ENCODE measurements at places on chromosomes 13 and 19. TPM values are rescaled to one million over a fixed set of nuclear protein-coding genes. Genes with fewer than 3 reads are reported as not detected.

The GPR180 gene
- total RNA-seq: under 0.01 TPM

The VSIG10L gene
- 0.37 TPM for total RNA-seq

The KRTDAP gene
- total RNA-seq: not detected

The BSPH1 gene
- not detected for total RNA-seq

The NKPD1 gene
- not detected for total RNA-seq

The IZUMO2 gene
- total RNA-seq: not detected

The CYP2A6 gene
- not detected for total RNA-seq

- peak overlapping the region; percentile 34 for H3K4me3 ChIP-seq
- peak overlapping the region; percentile 56 for H3K27ac ChIP-seq
- no peaks in the 10 kb centered on the region for H3K36me3 ChIP-seq
- peak; percentile 53 for DNase-seq
- peaks cover 37% of the 10 kb centered on the region for H3K4me1 ChIP-seq
Measured at GRCh38 chr19:16825312-16826052, 3.7 kb upstream of the SIN3B start.

DNA sequence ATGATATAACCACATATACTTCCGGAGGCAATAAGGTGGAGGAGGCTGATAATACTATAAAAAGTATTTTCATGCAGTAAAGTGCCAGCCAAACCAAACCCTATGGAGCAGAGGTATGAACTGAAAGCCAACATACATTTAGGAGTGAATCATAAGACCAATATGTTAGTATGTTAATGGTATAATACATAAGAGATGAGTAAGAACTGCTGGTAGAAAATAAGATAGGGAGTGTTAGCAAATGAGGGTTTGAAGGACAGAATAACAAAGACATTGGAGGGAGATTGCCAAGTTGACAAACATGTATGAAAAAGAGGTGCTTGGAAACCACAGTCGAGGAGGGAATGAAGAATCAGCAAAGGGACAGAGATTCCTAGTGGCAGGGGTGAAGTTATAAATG lies 10.8 kb downstream of the ENOX1 start:
- no peak for DNase-seq
- H3K27me3 ChIP-seq: no peaks in the 10 kb centered on the region
- H3K4me3 ChIP-seq: no peak overlapping the region
- H3K36me3 ChIP-seq: no peaks in the 10 kb centered on the region
- no peaks in the 10 kb centered on the region for H3K4me1 ChIP-seq
- H3K27ac ChIP-seq: no peak overlapping the region

- no peaks in the 10 kb centered on the region for H3K36me3 ChIP-seq
- H3K27me3 ChIP-seq: no peaks in the 10 kb centered on the region
- no peak overlapping the region for H3K4me3 ChIP-seq
- H3K27ac ChIP-seq: no peak overlapping the region
- DNase-seq: peak; percentile 13
Measured at GRCh38 chr13:111943229-111943795, 123.6 kb upstream of the SOX1 start.

DNA sequence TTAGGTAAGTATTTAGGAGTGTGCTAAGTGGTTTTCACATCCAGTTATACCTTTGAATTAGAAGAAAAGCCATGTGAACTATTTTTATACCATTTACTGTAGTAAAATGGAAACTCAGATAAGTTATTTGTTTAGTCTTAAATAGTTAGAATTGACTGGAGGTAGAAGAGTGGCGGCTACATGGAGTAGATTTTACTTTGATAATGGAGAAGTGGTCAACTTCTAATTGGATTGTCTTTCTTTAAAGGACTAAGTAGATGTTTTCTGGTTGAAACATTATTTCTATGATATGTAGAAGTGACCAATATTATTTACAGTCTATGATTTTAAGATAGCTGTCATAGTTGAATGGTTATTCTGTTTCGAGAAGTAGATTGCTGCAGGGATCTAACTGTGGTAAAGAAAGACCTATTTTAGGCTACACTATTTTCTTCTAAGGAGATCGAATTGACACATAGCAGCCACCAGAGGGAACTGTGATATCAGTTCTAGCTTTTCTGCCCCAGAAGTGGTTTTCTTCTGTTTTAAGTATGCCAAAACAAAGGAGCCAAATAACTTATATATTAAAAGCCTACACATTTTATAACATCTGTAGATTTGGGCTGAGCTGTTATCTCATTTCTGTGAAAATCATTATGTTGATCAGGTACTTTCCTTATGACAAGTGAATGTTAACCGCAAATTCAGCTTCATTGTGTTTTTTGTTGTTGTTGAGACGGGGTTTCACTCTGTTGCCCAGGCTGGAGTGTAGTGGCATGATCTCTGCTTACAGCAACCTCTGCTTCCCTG lies 26.1 kb downstream of the ZMYM2 start:
- H3K36me3 ChIP-seq: peaks cover 30% of the 10 kb centered on the region
- H3K27me3 ChIP-seq: no peaks in the 10 kb centered on the region
- H3K27ac ChIP-seq: no peak overlapping the region
- H3K4me1 ChIP-seq: peaks cover 2% of the 10 kb centered on the region
- no peak for DNase-seq
- H3K4me3 ChIP-seq: no peak overlapping the region

- peaks cover 30% of the 10 kb centered on the region for H3K4me1 ChIP-seq
- no peak overlapping the region for H3K27ac ChIP-seq
- peak overlapping the region; percentile 50 for H3K4me3 ChIP-seq
- no peak for DNase-seq
- H3K27me3 ChIP-seq: peaks cover 26% of the 10 kb centered on the region
Measured at GRCh38 chr19:55082020-55082851, 6.6 kb downstream of the EPS8L1 start.

GRCh38 chr19:4337906-4338440 lies 654 bp downstream of the STAP2 start:
- H3K4me3 ChIP-seq: peak overlapping the region; percentile 47
- no peaks in the 10 kb centered on the region for H3K27me3 ChIP-seq
- DNase-seq: peak; percentile 33
- H3K27ac ChIP-seq: peak overlapping the region; percentile 78
- no peaks in the 10 kb centered on the region for H3K36me3 ChIP-seq
- peaks cover 23% of the 10 kb centered on the region for H3K4me1 ChIP-seq

DNA sequence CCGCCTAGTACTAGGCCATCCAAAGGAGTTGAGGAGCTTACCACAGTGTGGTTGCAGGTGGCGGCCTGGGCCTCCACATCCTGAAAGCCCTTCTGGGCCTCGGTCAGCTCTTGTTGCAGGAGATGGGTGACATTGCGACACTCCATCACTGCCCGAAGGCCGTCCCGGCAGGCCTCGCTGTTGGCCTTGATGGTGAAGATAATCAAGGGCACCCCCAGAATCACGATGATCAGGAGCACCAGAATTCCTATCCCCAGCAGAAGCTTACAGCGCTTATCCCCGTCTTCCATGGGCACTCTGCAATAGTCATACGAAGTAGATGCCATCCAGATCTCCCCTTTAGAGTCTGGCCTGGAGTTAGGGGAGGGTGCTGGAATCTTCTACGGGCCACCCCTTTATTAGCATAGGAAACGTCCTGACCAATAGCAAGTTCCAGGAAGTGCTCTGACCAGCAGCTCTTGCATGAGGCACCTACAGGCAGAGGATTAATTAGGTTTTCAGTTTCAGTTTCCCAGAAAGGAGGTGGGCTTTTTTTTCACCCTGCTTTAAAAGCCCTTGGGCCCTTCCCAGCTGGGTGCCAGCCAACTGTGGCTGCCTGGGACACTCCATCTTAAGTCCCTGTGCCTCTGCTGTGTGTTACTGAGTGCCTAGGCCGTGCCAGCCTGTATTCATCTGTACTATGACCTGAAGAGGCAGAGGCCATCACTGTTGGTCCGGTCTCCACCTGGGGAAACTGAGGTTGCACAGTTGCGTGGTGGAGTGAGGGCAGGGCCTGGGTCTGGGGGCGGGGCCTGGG lies at the start of gene BST2:
TSS of gene BST2 (minus strand) at position 381 of the 796 bp plus-strand sequence. CDS start at position 326, 55 bp downstream.
- H3K27me3 ChIP-seq: no peaks in the 10 kb centered on the region
- peak within 1 kb of the TSS; percentile 37 for H3K4me3 ChIP-seq
- H3K27ac ChIP-seq: peak within 1 kb of the TSS; percentile 77
- H3K36me3 ChIP-seq: peaks cover 17% of the 10 kb centered on the region

DNA sequence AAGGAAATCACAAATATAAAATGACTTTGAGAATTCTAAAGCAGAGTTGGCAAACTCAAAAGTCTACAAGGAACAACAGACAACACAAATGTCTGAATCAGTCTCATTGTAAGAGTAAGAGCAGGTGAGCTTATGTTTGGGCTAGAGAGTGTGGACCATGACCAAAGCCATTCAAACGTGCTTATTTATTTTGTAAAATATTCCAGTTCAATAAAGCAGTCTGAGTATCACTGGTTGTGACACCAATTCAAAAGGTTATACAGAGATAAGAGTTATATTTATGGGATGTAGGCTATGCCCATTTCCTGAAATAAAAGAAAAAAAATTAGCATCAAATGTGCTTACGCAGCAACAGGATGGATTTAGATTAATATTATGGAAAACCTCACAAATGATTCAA lies 251.6 kb downstream of the KLF5 start:
- H3K36me3 ChIP-seq: no peaks in the 10 kb centered on the region
- H3K4me1 ChIP-seq: no peaks in the 10 kb centered on the region
- H3K27ac ChIP-seq: no peak overlapping the region
- H3K27me3 ChIP-seq: no peaks in the 10 kb centered on the region

DNA sequence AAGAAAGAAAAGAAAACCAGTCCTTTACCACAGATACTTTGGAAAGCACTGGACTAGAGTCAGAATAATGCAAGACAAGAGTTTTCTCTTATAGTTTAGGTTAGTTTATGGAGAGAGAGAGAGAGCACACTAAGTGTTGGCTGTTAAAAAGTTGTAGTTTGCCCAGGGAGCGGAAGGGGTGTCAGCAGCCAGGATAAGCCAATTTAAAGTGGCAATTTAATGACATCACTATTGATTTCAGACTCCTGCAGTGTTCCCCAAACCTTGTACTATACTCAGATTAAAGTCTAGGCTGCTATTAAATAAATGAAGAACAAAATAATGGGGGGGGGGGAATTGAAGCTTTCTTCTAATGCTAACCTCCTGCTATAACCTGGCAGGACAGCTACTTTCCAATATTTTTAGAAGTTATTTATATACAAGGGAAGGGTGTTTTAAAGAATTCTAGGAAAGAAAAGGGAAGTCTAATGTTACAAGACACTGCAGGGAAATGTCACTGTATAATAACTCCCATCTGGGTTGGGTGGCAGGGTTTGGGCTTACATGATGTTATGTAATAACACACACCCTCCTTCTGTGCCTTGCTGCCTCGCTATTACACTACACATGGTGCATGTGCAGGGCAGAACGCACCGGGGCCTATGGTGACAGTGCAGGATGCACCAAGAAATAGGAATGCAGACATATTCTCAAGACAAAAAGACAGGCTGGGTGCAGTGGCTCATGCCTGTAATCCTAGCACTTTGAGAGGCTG lies 19.9 kb downstream of the TPT1 start:
- DNase-seq: no peak
- no peaks in the 10 kb centered on the region for H3K36me3 ChIP-seq
- no peak overlapping the region for H3K4me3 ChIP-seq
- H3K27ac ChIP-seq: no peak overlapping the region

DNA sequence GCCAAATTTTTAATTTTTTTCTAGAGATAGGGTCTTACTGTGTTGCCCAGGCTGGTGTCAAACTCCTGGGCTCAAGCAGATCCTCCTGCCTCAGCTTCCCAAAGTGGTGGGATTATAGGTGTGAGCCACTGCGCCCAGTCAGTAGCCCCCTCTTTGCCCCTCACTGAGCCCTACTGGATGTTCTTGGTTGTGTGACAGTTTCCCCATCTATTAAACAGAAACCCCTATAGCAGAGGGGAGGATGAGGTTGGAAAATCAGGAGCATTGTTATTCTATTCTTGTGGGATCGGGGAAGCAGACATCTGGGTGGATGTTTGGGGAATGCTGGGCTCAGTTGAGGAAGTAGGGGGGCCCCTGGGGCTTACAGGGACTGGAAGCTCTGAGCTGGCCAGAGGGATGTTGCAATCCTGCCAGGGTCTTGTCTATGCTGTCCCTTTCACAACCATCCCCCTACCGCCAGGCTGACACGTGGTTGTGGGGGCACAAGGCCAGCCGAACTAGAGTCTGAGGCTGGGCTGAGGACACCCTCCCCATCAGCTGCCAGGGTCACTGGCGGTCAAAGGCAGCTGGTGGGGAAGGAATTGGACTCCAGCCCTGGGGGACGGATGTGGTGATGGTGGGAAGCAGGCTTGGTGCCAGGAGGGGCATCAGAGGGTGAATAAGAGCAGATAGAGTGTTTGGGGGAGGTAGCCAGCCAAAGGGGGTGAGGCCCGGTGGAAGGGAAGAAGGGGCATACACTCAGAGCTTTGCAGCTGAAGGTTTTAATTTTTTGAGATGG lies 10.9 kb downstream of the APOC1 start:
- no peaks in the 10 kb centered on the region for H3K36me3 ChIP-seq
- H3K27ac ChIP-seq: peak overlapping the region; percentile 67
- peak; percentile 80 for DNase-seq
- H3K4me1 ChIP-seq: peaks cover 37% of the 10 kb centered on the region
- no peak overlapping the region for H3K4me3 ChIP-seq

GRCh38 chr13:44912278-44913016 lies 76.8 kb downstream of the NUFIP1 start:
- peaks cover 3% of the 10 kb centered on the region for H3K4me1 ChIP-seq
- no peak for DNase-seq
- no peak overlapping the region for H3K4me3 ChIP-seq

GRCh38 chr13:104976986-104977385 lies 1558.5 kb downstream of the EFNB2 start:
- H3K27ac ChIP-seq: no peak overlapping the region
- no peaks in the 10 kb centered on the region for H3K4me1 ChIP-seq
- no peak overlapping the region for H3K4me3 ChIP-seq

DNA sequence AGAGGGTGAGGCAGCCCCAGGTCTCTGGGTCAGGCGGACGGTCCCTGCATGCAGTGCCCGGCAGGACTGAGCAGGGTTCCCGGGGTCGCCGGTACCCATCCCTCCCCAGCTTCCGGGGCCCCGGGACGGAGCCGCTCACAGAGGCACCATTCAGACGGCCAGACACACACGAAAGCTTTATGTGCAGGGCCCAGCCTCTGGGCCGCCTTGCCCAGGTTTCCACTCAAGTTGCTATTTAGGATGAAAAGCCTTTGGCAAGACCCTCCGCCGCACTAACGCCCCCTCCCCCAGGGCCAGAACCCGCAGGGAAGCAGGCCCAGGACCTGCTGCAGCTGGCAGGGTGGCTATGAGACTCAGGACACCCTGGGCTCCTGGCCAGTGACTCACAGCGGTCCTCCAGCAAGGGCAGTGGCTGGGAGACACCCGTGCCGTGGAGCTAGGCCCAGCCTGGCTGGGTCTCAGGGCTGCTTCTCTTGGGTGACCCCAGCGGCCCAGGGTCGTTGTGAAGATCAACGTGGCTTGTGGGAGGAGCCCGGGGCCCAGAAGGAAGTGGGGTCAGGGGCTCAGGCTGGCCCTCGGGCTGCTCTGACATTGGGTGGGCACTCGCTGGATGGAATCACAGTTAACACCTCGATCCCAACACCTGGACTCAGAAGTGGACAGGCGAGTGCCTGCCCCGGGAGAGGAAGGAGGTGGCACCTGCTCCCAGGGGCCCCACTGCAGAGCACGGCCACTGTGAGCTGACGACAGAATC lies 4.8 kb downstream of the C19orf25 start:
- peaks cover 71% of the 10 kb centered on the region for H3K4me1 ChIP-seq
- peaks cover 45% of the 10 kb centered on the region for H3K27me3 ChIP-seq
- no peak for DNase-seq
- peaks cover 30% of the 10 kb centered on the region for H3K36me3 ChIP-seq
- no peak overlapping the region for H3K4me3 ChIP-seq
- H3K27ac ChIP-seq: no peak overlapping the region
